ENCODE measurements at places on chromosomes 7 and 10. TPM values are rescaled to one million over a fixed set of nuclear protein-coding genes. Genes with fewer than 3 reads are reported as not detected.

GRCh38 chr7:41979834-41980307, 257.1 kb downstream of the GLI3 start:
- DNase-seq, result peak; percentile 45

GRCh38 chr10:82464191-82464818, 589.3 kb downstream of the NRG3 start:
- no peak for DNase-seq

- DNase-seq, result no peak
Observed at GRCh38 chr7:18597754-18598153, 102.2 kb downstream of the HDAC9 start.

DNA sequence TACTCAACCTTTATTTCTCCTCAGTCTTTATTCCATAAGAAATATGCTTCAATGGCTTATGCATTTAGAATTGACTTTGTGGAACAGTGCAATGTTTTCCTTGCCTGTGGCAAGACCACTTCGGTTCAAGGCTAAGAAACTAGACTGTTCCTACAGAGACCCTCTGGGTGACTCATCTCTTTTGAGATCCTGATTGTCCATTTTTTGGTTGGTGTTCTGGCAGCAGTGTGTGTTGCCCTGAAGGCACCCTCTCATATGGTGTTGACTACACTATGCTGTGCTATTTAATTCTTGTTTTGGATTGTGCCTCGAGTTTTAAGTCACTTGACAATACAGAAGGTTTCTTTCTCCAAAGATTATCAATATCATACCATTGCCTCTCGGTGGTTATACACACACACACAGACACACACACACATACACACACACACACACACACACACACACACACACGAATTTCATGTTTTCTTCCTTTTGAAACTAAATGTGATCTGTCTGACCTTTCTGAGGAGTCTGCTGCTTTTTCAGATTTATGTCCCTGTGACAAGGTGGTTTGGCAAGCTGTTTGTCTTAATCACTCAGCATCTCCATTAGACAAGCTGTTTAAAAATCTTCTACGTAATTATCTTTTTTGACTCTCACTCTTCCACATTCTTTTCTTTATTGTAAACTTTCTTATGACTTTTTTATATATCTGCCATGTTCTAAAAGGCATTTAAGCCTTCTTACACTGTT, 187.2 kb downstream of the VTI1A start:
- no peak for DNase-seq

GRCh38 chr7:142469696-142470543, 212.1 kb upstream of the PRSS58 start:
- DNase-seq, result no peak

DNA sequence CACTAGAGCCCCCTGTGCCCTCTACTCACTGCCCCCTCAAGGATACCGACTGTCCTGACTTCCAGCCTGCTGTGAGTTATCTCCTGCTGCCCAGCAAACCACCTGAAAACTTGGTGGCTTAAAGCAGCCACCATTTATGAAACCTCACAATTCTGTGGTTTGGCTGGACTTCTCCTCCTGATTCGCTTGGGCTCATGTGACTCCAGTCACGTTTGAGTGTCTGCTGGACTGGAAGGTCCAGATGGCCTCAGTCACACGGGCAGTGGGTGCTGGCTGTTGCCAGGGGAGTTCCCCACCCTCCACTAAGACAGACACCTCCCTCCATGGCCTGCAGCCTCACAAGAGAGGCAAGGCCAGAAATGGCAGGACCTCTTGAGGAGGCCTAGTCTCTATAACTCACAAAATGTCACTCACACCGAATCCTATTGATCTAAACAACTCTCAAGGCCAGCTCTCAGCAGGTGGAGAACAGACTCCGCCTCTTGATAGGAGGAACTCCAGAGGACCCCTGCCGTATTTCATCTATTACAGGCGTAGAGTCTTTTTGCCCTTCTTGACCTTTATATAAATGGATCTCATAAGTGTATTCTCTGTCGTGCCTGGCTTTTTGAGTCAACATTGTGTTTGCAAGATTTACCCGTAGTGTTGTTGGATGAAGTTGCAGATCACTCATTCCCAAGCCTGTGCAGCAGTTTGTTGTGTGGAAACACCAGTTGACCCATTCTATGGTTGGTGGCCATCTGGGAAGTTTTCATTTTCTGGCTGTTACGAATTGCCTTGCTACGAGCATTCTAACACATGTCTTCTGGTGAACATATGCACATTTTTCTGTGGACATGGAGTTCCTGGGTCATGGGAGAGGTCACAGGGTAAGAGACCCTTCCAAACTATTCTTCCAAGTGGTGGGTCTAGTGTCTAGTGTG, 48.3 kb downstream of the ZMIZ1 start:
- DNase-seq, result no peak

- no peak for DNase-seq
Observed at GRCh38 chr7:133511252-133511651, 258.4 kb downstream of the EXOC4 start.

DNA sequence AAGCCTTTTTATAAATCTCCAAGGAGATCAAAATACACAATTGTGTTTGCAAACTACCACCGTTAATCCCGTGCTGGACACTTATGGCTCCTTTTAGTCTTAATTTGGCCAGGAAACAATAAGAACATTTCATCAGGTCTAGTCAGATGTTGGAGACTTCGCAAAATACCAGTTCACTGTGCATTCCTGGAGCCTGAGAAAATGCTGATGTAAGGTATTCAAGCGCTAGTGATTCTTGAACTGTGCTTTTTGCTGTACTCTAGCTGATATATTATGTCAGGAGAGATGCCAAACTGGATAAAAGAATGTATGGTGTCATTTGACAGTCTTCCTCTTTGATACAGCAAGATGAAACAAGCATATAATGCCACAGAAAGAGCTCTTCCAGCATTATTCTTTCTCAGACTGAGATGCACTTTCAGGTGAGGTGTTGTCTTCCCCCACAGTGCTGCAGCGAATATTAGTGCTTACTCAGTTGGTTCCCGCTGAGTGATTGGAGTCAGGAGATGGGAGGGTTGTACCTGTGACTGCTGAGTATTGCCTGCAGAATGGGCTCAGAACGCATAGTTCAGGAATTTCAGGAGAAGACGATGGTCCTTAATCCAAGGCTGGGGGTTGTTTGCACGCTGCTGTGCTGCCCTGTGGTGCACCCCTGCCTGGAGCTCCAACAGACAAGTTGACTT, 59.2 kb downstream of the OGDH start:
- DNase-seq, result no peak

- DNase-seq, result peak; percentile 48
Observed at GRCh38 chr7:150368884-150369747, 494 bp downstream of the REPIN1 start.

GRCh38 chr7:123468303-123468702, 66.1 kb downstream of the IQUB start:
- DNase-seq, result no peak

GRCh38 chr10:78253063-78253853, 219.6 kb downstream of the RPS24 start:
- DNase-seq, result no peak

DNA sequence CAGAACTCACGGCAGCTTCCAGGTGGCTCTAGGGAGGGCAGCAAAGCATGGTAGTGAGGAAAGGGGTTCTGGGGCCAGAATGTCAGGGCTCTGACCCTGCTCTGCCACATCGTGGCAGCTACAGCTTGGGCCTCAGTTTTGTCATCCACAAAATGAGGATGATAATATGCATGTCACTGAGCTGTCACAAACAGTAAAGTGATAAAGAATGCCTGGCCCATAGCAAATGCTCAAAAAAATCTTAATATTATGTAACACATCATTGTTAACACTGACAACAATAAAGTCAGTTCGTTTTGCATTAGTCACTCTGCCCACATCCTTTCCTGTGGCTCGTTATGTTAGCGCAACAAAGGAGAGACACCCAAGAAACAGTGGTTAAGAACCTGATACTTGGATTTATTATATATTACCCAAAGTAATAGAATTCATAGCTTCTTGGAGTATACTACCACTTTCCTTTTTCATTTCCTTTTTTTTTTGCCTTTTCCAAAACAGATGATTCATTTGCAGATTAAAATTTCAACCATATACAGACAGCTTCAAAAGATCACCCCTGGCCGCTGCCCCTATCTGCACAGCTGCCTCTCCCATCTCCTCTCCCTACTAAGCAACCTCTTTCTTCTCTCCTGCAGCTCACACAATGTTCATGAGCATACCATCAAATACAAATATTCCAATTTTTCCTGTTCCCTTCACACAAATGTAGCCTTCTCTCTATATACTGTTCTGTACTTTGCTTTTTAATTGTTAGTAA, 45.5 kb upstream of the DDC start:
- no peak for DNase-seq

DNA sequence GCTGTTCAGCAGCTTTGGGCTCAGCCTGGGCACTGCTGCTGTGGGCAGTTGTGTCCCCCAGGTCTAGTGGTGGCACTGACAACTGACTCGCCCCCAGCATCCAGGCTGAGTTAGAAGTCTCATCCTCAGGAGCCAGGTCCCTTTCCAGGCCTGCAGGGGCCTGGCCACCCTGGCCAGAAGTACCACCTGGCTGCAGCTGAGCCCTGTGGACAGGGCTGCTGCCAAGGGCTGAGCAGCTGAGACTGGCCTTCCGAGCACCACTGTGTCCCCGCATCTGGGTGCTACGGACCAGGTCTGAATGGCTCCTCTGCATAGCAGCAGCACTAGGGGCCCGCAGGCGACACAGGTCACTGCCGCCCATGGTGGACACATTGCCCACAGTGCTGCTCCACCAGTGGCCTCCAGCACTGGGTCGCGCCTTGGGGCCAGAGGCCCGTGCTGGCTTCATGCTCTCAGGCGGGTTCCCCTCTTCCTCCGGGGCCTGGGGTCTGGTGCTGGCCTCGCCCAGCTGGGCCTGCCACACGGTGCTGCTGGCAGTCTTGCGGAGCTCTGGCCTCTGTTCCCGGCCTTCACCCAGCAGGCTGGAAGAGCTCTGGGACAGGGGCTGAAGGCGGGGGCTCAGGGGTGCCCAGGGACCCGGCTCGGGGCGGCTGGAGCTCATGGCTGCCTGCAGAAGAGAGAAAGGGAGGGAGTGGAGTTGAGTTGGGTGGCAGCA, 6.2 kb downstream of the GPRIN2 start:
- no peak for DNase-seq

GRCh38 chr10:23918839-23919238, 290.1 kb upstream of the KIAA1217 start:
- DNase-seq, result no peak

- DNase-seq, result peak; percentile 62
Observed at GRCh38 chr10:6201516-6201975, 1.2 kb upstream of the PFKFB3 start.

DNA sequence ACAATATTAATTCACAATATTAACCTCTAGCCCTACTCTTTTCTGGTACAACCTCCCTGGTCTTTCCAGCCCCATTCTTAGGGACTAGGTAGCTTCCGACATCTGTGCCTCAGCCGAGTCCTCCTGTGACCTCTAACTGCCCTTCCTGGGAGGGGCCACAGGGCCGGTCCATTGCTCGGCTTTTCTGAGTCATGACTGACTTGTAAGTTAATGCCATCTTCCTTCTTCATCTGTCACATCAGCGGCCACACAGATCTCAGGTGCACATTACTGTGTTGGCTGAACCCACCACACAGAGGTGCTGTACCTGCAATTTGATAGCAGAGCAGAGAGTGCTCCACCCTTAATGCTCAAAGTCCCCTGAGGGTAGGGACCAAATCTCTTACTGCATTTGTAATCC, 4.1 kb upstream of the CPA4 start:
- DNase-seq, result no peak

- DNase-seq, result no peak
Observed at GRCh38 chr7:30824821-30825720, 53.9 kb downstream of the MINDY4 start.

DNA sequence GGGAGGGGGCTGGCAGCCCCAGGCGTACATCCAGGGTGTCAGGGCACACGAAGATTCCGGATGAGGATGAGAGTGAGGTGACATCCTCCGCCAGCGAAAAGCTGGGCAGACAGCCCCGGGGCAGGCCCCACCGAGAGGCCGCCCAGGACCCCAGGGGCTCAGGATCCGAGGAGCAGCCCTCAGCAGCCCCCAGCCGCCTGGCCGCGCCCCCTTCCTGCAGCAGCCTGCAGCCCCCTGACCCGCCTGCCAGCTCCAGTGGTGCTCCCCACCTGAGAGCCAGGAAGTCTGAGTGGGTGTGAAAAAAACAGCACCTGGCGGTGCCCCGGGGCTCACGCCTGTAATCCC, 3.2 kb downstream of the GJD4 start:
- no peak for DNase-seq

The MLXIPL gene
- 1.7 TPM for polyA plus RNA-seq

The TAS2R3 gene
- 0.66 TPM for polyA plus RNA-seq

The EFCAB10 gene
- 0.93 TPM for polyA plus RNA-seq

The CYP2E1 gene
- polyA plus RNA-seq, result 1.6 TPM

The INA gene
- 0.22 TPM for polyA plus RNA-seq

The CXCL12 gene
- 201 TPM for polyA plus RNA-seq

The EIF5AL1 gene
- polyA plus RNA-seq, result 1.6 TPM

Measured in hindlimb muscle (tissue), 1 donor.